ENCODE measurements at places on chromosomes 11 and 22.
A peak's percentile ranks its signal among the peaks of the same experiment; 100 is the strongest.

DNA sequence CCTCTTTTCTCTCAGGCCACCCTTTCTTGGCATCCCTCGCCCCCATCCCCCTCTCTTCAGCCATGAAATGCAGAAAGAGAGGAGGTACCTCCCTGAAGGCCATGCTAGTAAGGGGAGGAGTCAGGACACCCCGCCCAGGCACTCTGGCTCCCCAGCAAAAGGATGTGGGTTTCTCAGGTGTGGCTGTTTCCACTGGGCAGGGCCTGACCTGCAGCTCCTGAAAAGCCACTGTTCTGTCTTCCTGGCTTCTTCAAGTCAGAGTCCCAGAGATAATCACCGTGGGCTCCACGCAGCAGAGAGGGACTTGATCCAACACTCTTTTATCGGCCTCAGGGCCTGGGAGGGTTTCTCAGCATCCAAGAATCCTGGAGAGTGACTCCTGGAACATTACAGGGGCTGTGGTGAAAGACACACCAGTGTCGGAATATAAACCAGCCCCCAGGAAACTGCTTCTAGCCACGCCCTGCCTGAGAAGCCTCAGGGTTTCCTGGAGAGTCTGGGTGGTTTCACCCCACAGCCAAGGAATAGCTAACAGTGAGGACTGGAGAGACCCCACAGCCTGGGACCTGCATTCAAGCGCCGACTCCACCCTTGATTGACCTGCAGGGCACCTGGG, 45.7 kb upstream of the TSPAN18 start:
- peak; percentile 22 for DNase-seq

- DNase-seq: no peak
Observed at GRCh38 chr11:104328512-104328907, 164.6 kb upstream of the PDGFD start.

GRCh38 chr11:65384301-65384889, 1.9 kb upstream of the SLC25A45 start:
- DNase-seq: no peak

GRCh38 chr22:41620589-41621098, at the start of gene DESI1:
TSS of gene DESI1 (minus strand) at chr22:41621043. CDS start at chr22:41620839, 204 bp downstream.
- DNase-seq: no peak

DNA sequence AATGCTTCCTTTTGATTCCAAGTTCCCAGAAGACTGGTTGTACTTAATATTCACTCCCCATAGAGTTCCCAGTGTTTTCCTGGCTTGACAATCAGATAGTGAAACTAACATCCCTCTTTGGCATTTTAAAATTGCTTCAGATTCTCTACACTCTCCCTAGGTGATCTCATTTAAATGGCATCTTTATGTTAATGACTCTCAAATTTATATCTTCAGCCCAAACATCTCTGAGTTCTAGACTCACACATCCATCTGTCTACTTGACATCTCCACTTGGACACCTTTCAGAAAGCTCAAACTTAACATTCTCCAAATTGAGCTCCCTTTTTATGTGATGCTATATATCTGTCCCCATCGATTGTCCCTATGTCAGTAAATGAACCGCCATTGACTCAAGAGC, 232.0 kb downstream of the NTM start:
- DNase-seq: no peak

DNA sequence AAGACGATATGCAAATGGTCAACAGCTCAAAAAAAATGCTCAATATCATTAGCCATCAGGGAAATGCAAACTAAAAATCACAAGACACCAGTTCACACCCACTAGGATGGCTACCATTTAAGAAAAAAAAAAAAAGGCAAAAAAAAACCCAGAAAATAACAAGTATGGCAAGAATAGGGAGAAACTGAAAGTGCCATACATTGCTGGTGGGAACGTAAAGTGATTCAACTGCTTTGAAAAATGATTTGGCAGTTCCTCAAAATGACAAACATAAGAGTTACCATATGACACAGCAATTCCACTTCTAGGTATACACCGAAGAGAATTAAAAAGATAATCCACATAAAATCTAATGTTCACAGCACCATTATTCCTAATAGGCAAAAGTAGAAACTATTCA, 47.5 kb downstream of the PICALM start:
- no peak for DNase-seq

GRCh38 chr11:32224580-32224979, 133.7 kb downstream of the RCN1 start:
- DNase-seq: no peak

DNA sequence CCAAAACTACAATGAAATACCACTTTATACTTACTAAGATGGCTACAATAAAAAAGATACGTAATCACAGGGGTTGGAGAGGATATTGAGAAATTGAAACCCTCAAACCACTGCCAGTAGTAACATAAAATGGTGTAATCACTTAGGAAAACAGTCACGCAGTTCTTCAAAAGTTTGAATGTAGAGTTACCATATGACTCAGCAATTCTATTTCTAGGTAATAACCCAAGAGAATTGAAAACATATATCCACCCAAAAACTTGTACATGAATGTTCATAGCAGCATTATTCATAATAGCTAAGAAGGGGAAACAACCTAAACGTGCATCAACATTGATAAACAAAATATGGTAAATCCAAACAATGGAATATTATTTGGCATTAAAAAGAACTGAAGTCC, 24.4 kb upstream of the PSMA1 start:
- DNase-seq: no peak

DNA sequence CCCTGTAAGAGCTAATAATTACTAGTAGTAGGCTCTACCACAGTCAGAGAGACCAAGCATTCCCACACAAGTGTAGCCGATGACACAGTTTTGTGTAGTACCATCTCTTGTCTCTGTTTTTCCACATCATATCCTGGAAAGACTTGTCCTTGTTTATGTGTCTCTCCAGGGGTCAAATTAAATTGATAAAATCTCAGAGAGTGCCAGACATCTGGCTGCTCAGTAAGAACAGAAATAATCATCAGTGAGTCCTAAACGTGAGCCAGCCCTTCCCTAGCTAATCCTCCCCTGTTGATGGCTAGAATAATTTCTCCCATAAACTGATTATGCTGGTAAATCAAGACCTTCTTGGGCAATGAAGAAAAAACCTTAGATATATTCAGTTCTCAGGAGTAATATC, 111.4 kb upstream of the GRAMD1B start:
- no peak for DNase-seq

- no peak for DNase-seq
Observed at GRCh38 chr11:34427186-34427805, 11.4 kb upstream of the CAT start.

GRCh38 chr11:67534070-67534679, 10.9 kb upstream of the CABP2 start:
- no peak for DNase-seq

DNA sequence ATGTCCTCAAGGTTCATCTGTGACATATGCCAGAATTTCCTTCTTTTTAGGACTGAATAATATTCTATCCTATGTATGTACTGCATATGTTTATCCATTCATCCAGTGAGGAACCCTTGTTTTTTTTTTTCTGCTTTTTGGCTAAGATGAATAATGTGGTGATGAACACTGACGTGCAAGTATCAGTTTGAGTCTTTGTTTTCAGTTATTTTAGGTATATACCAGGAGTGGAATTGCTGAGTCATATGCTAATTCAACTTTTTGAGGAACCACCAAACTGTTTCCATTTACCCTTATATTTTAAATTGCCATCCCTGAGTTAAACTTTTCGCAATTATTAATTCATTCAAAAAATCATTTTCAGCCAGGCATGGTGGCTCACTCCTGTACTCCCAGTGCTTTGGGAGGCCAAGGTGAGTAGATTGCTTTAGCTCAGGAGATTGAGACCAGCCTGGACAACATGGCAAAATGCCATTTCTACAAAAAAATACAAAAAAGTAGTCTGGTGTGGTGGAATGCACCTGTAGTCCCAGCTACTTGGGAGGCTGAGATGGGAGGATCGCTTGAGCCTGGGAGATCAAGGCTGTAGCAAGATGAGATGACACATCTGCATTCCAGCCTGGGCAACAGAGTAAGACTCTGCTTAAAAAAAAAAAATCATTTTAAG, 64.2 kb downstream of the MICAL2 start:
- DNase-seq: no peak

- no peak for DNase-seq
Observed at GRCh38 chr22:20414450-20414849, 20.5 kb downstream of the ZNF74 start.

GRCh38 chr11:6757373-6757967, 14.3 kb downstream of the OR2AG2 start:
- peak; percentile 43 for DNase-seq

- no peak for DNase-seq
Observed at GRCh38 chr22:35809816-35810215, 92.1 kb downstream of the APOL5 start.

DNA sequence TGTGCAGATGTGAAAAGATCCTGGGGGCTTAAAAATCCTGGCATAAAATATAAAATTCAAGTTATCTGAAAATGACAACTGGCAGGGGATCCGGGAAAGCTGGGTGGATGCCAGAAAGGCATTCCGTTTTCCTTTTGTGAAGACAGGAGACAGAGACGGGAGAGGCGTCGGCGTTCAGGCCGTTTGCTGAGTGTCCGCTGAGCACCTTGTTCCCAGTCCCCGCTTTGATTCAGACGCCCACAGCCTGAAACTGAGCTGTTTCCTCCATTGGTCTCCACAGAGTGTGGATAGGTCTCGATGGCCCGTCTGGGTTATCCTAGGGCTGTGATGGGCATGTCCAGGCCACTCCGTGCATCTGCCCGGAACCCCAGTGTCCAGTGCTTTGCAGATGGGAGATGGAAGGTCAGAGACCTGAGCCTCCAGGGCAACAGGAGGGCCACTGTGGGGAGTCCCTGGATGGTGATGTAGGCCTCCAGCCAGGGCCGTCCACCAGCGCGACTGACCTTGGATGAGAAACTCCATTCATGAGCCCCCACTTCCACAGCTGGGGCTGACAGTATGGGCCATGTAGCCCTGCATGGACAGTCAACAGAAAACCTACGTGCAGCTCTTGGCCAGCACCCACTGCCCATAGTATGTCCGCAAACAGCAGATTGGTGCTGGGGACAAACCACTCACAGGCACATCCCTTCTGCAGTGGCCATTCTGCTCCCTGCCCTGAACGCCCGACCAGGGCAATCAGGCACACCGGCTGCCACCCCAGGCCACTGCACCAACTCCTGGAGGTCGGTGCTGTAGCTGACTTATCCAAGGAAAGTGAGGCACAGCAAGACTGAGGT, 11.6 kb downstream of the MRGPRF start:
- no peak for DNase-seq

- no peak for DNase-seq
Observed at GRCh38 chr11:83863272-83863671, 577.1 kb upstream of the CCDC90B start.

DNA sequence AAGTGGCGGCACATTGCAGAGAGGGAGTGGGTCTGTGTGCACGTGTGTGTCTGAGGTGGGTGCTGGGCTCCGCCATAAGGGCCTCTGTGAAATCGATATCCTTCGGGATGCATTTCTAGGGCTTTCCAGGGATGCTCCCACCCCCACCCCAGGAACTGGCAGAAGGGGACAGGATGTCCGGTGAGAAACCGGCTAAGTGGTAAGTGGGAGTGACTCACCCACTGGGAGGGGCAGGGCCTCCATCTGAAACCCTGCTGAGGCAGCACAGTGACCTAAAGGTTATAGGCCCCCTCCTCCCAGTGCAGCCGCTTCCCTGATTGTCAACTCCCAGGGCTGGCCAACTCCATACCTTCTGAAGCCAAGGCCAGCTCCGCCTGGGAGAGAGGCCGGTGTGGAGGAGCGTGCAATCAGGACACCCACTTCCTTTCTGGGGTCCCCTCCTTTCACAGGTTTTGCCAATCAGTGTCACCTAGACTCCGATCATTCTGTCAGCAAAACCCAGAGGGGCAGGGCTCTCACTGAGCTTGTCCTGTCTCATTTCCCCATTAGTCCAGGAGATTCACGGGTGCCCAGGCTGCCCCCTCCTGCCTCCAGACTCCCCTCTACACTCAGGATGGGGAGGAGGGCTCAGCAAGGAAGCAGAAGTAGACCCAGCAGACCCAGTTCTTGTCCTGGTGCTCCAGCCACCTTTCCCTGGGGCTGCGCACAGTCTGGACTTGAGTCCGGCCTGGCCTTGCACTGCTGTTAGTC, 44.5 kb downstream of the NECTIN1 start:
- no peak for DNase-seq
